Stimulated activated CD8-positive, alpha-beta memory T cell treated with anti-CD3 and anti-CD28 coated beads, Interleukin-4, amount 100 ng/mL, for 48 hours (primary cell): ENCODE measurements at places on chromosomes 7 and 10.

DNA sequence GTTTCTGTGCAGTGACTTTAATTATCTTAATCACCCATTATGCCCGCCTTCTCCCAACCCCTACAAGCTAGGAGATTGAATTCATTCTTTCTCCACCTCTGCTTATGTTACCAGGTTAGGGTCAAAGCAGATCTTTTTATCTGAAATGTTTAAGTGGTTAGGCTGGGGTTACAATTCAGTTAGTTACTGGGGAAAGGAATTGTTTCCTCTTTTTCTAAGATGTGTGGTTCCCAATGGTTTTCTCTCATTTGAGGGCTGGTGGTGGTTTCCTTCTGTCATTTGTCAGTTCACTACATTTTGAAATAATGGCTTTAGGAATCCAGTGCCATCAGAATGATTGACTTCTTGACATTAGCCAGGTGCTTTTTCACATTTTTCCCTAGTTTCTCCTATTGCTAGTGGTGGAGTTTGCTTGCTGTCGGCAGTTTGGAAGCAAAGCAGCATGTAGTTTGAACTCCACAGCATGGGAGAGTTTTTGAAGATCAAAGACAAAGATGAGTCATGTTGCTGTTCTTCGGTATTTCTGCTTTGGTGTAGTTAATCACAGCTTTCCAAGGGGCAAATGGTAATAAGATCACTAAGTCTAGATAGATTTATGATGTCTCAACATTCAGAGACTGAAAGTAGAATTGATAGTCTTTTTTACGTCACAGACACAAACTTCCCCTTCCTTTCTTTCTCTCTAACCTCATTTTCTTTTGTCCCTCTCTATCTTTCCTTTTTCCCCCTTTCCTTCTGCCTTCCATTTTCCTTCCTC, 168.2 kb downstream of the SND1 start:
- DNase-seq = no peak

- DNase-seq = no peak
Observed at GRCh38 chr10:19819419-19820033, 3.3 kb downstream of the PLXDC2 start.

DNA sequence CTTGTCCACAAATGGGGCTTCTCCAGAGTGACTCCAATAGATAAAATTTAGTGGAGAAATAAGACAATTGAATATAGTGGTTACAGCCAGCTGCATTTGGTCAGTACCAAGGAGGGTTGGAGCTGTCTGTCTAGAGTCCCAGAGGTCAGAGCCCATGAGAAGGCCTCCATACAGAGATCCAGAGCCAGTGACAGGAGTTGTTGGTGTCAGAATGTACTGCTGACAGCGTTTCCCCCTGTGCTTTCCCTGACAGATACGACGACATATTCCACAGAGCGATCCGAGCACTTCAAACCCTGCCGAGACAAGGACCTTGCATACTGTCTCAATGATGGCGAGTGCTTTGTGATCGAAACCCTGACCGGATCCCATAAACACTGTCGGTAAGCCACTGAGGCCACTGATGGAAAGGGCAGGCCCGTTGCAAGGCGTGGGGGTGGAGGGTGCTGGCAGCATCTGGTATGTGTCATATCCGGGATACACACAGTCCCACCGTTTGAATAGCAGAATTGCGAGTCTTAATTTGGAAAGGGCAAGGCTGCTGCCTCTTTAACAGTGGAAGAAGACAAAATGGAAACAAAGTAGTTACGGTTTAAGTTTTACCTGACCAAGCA, 483.6 kb downstream of the NRG3 start:
- DNase-seq = no peak

DNA sequence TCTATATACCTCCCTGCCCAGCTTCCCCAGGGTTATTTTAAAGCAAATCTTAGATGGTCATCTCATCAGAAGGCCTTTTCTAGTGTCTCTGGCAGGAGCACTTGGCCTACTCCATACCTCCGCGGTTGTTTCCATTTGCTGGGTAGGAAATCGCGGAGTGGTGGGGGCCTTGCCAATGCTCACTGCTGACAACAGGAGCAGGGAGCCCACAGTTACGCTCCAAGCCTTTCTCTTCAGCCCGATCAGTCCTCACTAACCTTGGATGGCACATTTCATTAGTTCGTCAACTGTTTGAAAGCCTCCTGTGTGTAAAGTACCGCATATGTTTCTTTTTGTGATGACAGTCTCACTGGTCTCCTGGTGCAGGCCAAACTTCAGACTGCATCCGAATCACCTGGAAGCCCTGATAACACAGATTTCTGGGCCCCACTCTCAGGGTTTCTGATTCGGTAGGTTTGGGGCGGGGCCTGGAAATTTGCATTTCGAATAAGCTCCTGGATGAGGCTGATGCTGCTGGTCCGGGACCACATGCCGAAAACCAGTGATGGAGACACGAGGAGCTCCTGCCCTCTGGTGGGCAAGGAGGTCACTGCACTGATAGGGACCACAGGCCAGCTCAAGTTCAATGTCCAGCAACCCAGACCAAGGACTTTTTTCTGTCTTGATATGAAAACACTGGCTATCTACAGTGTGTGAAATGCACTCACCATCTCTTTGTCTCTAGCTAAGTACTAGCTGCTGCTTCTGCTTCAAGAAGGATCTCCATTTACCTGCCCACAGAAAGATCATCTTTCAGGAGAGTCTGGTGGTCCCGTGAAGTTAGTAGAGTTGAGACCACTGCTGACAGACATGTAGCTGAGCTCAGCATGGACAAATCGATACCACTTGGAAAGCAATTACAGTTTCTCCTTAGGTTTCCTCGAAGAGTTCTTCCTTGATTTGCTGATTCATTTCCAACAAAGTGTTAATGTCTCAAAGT, 14.0 kb downstream of the LRGUK start:
- peak; percentile 76 for DNase-seq

DNA sequence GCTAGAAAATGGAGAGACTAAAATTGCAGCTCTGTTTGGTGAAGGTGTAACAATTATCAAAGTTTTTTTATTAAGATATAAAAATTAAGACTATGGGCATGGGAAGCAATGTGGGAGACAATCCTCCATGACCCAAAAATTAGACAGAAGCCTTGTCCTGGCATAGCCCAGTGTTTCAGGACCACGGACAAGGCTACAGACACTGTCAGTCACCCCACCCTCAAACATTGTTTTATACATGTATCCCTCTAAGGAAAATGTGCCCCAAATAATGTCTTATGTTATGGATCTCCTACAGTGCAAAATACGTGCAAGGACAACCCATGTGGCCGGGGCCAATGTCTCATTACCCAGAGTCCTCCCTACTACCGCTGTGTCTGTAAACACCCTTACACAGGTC, 24.0 kb downstream of the HABP2 start:
- no peak for DNase-seq

GRCh38 chr7:142438923-142439515, 181.2 kb upstream of the PRSS58 start:
- no peak for DNase-seq

DNA sequence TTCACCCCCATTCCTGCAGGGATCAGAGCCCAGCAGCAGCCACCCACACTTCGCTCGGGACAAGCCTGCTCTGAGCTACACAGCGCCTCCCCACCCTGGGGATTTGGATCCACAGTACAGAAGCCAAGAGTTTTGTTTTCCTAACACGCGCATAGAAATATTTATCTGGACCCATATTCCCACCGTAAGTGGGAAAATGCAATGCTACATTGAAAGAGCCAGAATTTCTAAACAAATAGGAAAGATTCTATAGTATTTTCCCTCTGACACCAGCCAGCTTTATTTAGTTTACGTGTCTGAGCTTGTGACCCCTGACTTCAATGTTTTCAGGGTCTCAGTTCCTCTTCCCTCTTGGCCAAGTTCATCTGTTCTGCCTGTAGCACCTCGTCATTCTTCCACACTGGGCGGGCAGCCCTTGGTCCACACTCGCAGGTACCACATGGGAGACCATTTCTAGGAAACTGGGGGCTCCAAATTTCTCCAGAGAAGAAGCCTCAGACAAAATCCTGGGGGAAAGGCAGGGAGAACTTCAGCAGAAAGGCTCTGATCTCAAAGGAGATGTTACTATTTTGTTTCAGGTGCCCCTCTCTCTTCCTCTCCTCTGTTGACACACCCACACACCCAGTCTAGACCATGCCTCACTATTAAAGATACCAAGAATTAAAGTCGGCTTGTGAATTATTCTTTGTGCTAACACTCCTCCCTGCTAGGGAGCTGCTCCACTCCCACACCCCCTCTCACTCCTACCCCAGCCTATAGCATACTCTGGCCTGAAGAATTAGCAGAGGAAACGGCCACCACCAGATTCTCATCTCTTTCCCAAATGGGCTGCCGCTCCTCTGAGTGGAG, 116.0 kb upstream of the PCGF5 start:
- no peak for DNase-seq

DNA sequence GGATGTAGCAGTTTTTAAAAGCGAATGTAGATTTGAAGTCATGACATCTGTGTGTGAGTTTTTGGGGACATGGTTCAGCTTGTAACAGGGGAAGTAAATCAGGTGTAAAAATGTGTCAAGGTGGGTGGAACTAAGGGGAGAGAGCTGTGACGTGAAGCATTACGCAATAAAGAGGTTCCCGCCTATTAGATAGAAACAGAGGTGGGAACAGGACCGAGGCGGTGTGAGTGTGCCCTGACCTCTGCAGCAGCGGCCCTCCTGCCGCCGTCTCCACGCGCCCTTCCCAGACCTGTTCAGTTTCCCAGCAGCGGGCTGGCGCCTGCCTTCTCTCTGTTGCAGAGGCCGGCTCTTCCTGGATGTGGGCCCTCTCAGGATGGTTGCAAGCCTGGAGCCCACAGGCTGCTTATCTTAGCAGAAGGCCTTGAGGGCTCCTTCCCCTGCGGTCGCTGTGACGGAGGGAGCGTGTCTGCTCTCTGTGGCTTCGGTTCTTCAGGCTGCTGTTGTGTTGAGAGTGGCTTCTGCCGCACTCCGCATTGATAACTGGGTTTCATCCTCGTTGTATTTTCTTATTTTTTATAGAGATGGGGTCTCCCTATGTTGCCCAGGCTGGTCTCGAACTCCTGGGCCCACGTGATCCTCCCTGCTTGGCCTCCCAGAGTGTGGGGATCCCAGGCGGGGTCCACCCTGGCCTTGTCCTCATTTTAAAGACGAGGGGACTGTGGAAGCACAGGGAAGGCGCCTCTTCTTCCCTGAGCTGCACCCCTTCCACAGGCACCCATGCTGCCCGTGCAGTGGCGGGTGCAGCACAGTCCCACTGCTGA, 65.0 kb downstream of the DNAJB6 start:
- no peak for DNase-seq

DNA sequence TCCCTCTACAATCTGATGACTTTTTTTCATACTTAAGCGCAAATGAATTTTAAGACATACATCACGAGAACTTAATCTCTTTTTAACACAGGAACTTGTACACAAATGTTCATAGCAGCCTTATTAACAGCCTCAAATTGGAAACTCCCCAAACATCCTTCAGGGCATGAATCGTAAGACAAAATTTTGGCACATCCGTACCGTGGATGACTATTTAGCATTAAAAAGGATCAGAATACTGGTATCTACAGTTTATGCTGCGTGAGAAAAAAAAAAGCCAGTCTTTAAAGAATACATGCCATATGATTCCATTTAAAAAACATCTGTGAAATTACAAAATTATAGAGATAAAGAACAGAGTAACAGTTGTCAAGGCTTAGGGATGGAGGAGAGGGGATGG, 46.8 kb downstream of the PDE1C start:
- no peak for DNase-seq

GRCh38 chr10:128008521-128009250, 101.8 kb downstream of the PTPRE start:
- no peak for DNase-seq

- DNase-seq = no peak
Observed at GRCh38 chr7:99679400-99680191, at the start of gene CYP3A5. TSS of gene CYP3A5 (minus strand) at chr7:99679996. CDS start at chr7:99679896, 100 bp downstream.

- DNase-seq = no peak
Observed at GRCh38 chr7:80412842-80413241, 99.0 kb downstream of the GNAT3 start.
